ENCODE measurements at places on chromosomes 3 and 15. TPM values are rescaled to one million over a fixed set of nuclear protein-coding genes. Genes with fewer than 3 reads are reported as not detected.

The LSMEM2 gene
- not detected for total RNA-seq

The KIF15 gene
- 0.95 TPM for total RNA-seq

The SPINT1 gene
- 680 TPM for total RNA-seq

The MOBP gene
- 0.27 TPM for total RNA-seq

The STXBP5L gene
- 0.40 TPM for total RNA-seq

The CDCP1 gene
- total RNA-seq = 54.8 TPM

GRCh38 chr3:184965639-184966430 lies 153.9 kb downstream of the VPS8 start:
- DNase-seq = no peak

DNA sequence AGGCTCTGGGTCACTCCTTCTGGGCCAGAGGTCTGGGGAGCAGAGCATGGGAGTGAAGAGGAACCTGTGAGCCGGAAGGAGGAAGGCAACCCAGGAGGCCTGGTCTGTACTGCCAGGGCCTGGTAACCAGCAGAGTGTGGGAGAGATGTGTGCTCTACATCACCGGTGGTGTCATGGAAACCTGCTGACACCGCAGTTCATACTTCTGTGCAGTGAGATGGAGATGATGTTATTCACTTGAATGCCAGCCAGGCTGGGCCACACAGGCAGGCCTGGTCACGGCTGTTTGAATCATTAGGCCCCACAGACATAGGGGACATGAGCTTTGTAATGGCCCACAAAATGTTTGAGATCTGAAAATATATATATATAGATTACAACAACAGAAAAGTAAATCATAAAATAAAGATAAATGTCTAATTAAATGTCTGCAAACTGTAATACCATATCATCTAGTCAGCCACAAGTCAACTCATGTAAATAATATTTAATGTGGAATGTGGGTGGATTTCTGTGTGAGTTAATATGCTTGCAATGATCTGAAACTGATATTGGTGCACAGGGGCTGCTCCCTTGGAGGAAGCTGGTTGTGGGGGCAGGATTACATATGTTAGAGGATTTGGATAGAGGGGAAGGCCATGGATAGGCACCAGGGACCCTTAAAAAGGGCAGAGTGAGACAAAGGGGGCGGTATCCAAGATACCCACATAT lies 108.5 kb upstream of the PFN2 start:
- no peak for DNase-seq

DNA sequence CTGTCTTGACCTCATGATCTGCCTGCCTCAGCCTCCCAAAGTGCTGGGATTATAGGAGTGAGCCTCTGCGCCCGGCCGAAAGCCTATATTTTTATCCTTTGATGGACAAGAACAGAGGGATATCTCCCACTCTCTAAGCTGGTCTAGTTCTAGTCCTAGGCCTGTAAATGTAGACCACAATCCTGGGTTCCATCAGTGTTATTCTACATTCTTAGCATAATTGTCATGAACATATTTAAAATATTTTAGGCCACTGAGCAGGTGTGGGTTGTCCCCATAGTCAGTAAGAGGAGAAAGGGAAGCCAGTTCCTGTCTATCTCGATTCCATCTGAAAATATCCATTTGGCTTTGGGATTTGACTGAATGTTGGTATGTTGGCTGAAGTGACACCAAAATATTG lies 118.1 kb downstream of the EBLN2 start:
- no peak for DNase-seq

GRCh38 chr3:152352554-152352953 lies 83.8 kb downstream of the MBNL1 start:
- no peak for DNase-seq

- peak; percentile 74 for DNase-seq
Measured at GRCh38 chr15:39624806-39625205, 43.9 kb downstream of the THBS1 start.

DNA sequence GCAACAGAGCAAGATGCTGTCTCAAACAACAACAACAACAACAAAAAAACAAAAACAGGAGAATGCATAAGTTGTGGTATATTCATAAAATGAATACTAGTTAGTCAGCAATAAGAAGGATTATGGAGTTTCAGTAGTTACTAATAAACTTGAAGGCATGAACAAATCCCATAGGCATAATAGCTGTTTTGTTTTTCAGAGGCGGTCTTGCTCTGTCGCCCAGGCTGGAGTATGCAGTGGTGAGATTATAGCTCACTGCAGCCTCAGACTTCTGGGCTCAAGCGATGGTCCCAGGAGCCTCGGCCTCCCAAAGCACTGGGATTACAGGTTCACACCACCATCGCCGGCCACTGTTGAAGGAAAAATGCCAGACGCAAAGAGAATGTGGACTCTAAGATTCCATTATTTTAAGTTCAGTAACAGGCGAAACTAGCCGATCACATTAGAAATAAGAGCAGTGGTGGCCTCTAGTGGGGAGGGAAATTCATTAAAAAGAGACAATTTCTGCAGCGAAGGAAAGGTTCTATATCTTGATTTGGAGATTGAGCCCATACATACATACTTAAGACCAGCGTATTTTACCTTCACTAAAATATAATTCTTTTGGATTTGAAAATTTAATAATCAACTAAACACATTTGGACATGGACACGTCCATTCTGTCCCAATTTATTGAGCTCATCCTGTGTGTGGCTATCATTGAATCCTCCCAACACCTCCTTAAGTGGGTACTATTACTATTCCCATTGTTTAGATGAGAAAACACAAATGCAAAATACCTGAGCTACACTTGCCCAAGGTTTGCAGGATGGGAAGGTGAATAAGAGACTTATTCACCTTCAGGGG lies 27.4 kb upstream of the HDAC11 start:
- peak; percentile 24 for DNase-seq

- no peak for DNase-seq
Measured at GRCh38 chr15:48556159-48556897, 89.2 kb downstream of the FBN1 start.

GRCh38 chr3:19183584-19183983 lies 35.3 kb downstream of the KCNH8 start:
- DNase-seq = no peak

DNA sequence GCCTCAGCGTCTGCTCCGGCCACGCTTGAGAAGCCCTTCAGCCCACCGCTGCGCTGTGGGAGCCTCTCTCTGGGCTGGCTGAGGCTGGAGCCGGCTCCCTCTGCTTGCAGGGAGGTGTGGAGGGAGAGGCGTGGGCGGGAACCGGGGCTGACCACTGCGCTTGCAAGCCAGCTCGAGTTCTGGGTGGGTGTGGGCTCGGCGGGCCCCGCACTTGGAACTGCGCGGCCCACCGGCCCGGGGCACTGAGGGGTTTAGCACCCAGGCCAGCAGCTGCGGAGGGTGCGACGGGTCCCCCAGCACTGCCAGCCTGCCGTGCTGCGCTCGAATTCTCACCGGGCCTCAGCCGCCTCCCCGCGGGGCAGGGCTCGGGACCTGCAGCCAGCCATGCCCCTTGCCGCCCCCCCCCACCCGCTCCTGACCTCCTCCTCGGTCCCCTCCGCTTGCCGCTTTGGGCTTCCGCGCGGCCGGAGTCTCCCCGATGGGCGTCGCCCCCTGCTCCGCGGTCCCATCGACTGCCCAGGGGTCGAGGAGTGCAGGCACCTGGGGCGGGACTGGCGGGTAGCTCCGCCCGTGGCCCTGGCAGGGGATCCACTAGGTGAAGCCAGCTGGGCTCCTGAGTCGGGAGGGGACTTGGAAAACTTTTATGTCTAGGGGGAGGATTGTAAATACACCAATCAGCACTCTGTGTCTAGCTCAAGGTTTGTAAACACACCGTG lies 106.7 kb downstream of the RAP2B start:
- DNase-seq = no peak

GRCh38 chr15:50009634-50010033 lies 109.4 kb downstream of the ATP8B4 start:
- DNase-seq = no peak

- no peak for DNase-seq
Measured at GRCh38 chr15:70829371-70830166, 24.4 kb downstream of the LARP6 start.

- DNase-seq = no peak
Measured at GRCh38 chr3:155663467-155664212, 81.2 kb downstream of the PLCH1 start.

DNA sequence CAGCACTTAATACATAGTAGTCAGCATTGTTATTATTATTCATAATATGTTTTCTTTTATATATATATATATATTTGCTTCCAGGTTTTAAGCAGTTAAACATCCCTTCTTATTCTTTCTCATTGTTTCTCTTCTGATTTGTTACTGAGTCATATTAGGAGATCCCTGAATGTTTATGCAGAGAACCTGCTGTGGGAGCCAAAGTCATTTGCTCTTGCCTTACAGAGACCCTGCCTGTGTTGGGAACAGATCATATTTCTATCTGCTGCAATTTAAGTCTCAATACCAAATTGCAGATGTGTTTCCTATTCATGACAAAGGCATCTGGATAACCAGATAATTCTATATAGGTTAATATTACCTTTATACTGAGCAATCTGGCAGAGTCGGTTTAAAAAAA lies 323.0 kb upstream of the UMPS start:
- no peak for DNase-seq

DNA sequence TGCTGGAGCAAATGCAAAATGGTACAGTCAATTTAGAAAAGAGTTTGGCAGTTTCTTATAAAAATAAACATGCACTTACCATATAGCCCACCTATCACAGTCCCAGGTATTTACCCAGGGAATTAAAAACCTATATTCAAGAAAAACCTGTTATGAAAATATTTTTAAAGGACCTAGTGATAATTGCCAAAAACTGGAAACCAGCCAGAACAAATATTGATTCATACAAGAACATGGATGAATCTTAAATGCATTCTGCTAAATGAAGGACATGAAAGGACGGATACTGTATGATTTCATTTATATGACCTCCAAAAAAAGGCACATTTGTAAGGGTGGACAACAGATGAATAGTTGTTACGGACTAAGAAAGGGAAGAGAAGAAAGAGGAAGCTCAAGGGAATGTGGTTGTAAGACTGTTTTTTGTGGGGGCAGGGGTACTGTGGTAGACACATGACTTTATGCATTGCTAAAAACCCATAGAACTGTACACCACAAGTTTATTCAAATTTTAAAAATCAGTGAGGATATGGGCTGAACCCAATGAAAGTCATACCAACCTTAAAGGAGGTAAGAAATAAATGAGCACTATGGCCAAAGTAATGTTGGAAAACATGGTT lies 61.0 kb downstream of the ZBBX start:
- no peak for DNase-seq

DNA sequence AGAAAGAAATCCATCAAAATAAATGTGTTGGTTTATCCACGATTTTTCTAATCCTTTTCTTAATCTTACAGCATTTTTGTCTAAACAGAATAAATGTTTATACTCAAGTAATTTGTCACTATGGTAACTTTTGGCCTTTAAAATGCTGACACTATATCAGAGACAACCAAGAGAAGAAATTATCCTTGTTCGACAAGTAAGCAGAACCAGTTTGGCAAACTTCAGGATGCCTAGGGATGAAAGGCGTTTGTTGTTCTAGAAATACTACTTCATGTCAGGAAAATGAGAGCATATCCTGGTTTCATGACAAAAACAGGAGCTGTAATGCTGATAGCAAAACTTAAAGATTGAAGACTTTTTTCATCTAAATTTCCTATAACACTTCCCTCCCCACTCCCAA lies 308.0 kb upstream of the ATP11B start:
- no peak for DNase-seq

- no peak for DNase-seq
Measured at GRCh38 chr3:122907471-122907870, 112.6 kb downstream of the SLC49A4 start.

DNA sequence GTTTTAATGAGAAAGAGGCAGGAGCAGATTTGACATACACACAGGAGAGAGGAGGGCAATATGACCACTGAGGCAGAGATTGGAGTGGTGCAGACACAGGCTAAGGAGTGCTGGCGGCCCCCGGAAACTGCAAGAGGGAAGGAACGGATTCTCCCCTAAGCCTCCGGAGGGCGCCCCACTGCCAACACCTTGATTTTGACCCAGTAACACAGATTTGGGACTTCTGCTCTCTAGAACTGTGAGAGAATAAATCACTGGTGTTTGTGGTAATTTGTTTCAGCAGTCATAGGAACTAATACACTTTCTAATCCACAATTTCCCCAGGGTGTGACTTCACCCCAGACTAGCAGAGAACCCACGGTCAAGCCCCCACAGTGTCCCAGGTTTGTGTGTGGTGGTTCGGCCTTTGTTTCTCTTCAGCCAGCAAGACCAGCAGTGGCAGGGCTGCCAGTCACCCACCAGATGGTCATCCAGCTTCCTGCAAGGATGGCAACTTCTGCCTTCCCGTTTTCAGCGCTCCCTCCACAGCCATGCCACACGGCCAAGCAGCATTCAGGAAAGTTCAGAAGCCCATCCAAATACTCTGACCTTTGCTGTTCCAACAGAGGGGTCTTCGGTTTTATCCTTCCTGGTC lies 23.6 kb upstream of the TSPAN3 start:
- no peak for DNase-seq

DNA sequence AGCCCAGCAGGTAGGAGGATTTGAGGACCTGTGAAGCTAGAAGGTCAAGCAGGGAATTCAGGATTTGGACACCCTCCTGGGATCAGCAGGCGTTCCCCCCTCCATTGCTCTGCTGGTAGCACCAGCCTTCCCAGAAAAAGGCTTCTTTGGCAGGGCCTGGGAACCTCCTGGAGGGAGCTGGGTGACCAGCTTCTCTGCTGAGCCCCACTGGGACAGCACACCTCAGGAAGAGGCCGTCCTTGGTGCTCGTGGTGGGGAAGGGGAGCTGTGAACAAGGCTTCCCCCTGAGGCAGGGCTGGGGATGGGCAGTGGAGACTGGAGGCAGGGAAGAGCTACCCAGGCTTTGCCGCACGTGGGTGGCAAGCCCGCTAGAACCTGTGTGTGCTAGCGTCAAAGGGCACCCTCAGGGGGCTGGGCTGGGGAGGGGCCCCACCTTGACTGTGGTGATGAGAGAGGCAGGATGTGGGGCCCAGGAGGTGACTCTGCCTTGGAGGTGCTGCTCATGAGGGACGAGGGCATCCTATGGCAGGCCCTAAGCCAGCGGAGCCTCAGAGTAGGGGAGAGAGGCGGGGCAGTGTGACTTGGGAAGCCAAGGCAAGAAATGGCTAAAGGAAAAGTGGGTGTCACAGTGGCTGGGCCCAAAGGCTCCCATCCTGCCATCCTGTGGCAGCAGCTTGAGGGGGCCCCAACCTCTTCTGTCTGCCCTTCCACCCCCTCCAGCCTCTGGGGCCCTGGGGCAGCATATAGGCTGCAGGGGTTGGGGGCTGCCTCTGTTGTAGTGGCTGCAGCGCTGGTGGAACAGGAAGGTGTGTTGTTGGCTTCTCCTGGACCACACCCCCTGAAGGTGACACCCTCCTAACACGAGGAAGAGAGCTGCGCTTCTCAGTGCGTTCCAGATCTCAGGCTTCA lies 20.7 kb downstream of the KLF13 start:
- no peak for DNase-seq
